Dermis blood vessel endothelial cell (primary cell): ENCODE measurements at places on chromosomes 6 and 20.

DNA sequence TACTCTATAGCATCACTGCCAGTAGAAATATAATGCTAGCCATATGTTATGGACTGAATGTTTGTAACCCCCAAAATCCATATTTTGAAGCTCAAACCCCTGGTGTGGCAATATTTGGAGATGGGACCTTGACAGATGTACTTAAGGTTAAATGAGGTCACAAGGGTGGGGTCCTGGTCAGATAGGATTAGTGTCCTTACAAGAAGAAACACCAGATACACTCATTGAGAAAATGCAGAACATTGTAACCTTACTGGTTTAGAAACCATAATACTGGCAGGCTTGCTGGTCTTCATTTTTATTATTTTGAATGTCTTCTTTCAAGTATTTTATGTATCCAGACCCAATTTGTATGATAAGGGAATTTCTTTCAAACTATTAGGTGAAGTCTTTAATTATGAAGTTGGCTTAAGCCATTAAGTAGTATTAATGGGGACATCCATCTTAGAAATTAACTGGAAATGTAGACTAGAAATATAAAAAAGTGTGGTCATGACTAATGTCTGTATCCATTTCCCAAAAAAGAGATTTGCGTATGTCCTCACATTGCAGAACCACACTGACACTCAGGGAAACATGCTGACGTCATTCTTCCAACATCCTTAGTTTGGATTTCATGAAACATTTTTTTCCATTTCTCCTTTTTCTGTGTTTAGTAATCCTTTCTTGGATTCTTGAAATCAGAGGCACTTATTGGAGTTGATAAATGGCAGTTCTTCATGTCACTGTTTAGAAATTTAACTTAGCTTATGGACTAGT lies 32.4 kb downstream of the SLC16A10 start:
- no peak for DNase-seq

DNA sequence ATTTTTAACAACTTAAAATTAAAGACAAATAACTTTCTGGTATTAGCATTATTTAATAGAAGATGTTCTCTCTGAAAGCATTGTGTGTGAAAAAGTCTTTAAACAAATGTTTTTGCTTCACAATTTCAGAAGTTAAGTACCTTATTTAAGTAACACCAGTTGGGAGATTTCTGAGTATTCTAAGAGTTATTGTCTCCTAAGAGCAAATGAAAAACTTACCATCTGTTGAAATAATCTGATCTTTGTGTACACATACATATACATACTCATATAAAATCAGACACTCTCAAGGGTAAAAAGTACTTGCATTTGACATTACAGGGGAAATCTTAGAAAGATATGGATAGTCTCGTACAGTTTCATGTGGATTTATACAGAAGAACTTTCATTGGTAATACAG lies 2.4 kb downstream of the BTBD3 start:
- no peak for DNase-seq

DNA sequence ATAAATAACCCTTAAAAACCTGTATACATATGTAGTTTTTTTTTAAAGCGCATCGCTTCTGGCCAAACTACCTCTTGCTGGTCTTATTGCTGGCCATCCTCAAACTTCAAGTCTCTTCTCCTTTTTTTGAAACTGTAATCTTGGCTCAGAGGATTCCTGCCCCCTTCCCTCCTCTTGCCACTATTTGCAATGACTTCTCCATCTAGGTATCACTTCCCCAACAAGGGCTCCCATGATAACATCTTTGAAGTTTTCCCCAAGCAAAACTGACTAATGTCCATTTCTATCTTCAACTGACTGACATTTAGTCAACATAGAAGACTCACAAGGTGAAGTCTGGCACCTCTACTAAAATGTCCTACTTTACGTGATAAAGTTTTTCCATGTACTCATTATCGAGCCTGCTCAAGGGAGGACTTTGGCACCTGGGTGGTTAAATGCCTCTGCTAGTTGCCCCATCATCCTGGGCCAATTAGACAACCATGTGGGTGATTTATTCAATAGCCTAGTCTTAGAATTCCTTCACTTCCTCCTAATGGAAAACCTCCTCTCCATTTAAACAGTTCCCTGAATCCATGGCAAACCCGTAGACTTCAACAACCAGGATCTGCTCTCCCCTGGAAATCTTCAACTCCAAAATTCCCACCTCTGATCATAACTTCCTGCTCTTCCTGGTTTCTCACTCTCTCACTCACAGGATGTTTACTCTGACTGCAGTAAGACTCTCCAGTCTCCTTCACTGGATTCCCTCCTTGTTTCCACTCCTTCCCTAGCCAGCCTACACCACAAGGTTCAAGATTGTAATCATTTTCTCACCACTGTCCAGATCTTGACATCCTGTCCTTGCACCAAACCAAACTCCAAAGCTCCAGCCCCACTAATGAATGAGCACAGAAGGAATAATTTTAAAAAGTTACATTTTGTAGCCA lies 9.4 kb upstream of the PLAGL1 start:
- DNase-seq, result no peak

GRCh38 chr6:150905769-150906168 lies 40.3 kb downstream of the MTHFD1L start:
- DNase-seq, result no peak

DNA sequence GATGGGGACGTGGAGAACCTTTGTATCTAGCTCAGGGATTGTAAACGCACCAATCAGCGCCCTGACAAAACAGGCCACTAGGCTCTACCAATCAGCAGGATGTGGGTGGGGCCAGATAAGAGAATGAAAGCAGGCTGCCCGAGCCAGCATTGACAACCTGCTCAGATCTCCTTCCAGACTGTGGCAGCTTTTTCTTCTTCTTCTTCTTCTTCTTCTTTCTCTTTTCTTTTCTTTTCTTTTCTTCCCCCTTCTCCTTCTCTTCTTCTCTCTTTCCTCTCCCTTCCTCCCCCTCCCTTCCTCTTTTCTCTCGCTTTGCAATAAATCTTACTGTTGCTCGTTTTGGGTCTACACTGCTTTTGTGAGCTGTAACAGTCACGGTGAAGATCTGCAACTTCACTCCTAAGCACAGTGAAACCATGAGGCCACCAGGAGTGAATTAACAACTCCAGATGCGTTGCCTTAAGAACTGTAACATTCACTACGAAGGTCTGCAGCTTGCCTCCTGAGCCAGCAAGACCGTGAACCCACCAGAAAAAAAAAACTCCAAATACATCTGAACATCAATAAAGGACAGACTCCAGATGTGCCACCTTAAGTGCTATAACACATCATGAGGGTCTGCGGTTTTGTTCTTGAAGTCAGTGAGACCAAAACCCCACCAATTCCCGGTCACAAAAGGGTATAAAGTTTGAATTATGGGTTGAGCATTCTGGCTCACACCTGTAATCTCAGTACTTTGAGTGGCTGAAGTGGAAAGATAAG lies 19.6 kb upstream of the SERPINB1 start:
- DNase-seq, result no peak

- DNase-seq, result no peak
Measured at GRCh38 chr6:49464691-49465090, 1.5 kb downstream of the CENPQ start.

- peak; percentile 81 for DNase-seq
Measured at GRCh38 chr6:163585932-163586437, 171.5 kb downstream of the QKI start.

DNA sequence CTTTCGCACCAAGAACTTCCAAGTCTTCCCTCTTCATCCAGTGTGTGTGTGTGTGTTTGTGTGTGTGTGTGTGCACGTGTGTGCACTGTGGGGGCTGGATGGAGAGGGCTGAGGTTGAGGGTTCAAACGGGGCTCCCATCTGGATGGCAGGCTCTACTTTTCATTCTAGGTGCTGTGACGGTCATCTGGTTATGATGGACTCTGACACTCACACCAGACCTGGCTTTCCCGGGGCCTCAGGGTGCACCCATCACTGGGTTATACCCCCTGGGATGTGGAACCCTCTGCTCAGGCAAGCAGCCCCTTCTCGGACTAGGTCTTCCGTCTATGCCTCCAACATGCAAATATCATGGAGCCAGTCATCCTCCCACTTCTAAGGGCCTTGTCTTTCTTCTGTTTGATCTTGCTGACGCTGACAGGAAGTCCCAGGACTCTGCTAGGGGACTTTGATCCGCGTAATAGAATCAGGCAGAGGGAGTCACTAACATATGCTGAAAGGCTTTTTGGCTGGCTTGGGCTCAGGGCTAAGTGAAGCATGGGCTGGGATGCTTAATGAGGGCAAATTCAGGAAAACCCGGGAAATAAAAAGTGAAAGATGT lies 313.6 kb downstream of the CDC5L start:
- DNase-seq, result no peak

DNA sequence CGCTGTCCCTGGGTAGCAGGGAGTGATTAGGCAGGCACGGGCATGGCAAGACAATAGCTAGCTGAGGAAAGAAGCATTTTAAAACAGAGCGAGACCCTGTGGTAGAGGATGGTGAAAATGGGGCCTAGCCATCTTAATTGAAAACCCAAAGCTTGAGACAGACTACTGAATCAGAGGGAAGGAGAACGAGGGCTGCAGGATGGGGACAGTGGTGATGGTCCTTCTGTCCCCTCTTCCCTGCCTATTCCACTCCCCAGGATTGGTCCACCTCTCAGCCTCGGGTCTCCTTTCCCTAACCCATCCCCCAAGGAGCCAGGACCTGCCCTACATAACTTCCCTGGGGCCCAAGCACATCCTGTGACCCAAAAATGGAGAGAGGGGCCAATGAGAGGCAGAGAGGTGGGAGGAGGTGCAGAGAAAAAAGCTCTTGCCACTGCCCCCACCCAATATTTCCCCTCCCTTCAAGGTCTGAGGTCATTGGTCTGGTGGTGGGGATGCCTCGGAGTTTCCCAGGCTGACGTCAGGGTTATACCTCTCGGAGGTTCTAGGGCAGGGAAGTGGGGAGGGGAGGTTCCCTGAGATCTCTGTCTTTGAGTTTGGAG lies 884 bp upstream of the CUTA start:
- no peak for DNase-seq

- DNase-seq, result no peak
Measured at GRCh38 chr6:145155411-145155810, 579.9 kb downstream of the EPM2A start.

GRCh38 chr6:25388776-25389175 lies 109.6 kb downstream of the CARMIL1 start:
- DNase-seq, result no peak

GRCh38 chr20:3777716-3778629 lies 3.3 kb downstream of the SPEF1 start:
- peak; percentile 41 for DNase-seq

DNA sequence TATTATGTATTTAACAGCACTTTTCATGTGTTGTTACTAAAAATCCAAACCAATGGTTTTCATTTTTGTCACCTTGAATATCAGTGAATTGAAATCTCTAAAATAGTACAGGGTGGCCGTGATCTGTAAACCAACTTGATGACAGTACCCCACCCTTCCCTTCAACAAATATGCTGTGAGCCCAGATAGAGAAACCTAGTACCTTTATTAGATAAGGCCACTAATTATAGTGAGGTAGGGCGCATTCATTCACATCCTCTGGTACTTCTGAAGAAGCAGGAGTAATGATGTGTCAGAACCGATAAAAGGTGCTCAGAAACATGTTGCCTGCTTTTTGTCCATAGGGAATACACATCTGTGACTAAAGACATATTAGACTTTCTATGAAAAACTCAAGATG lies 409.5 kb downstream of the GJA1 start:
- DNase-seq, result no peak
